Activated CD4-positive, alpha-beta memory T cell treated with anti-CD3 and anti-CD28 coated beads, Interleukin-2, amount 10 ng/mL, durations not matched to agents 7 days and 5 days (primary cell): ENCODE measurements at places on chromosomes 1 and 21. TPM values are rescaled to one million over a fixed set of nuclear protein-coding genes. Genes with fewer than 3 reads are reported as not detected.

Gene SLC6A17
- total RNA-seq: not detected

Gene RC3H1
- 29.6 TPM for total RNA-seq

Gene PLA2G5
- not detected for total RNA-seq

Gene TXLNA
- total RNA-seq: 79.8 TPM

Gene LIN28A
- total RNA-seq: not detected

Gene CYP4X1
- not detected for total RNA-seq

Gene TFAP2E
- total RNA-seq: 0.65 TPM

Gene SELL
- total RNA-seq: 297 TPM

Gene TRIM17
- total RNA-seq: 3.8 TPM

Gene TSPAN1
- not detected for total RNA-seq

Gene ACP6
- total RNA-seq: 21.0 TPM

Gene GUCA2B
- total RNA-seq: not detected

Gene IKBKE
- total RNA-seq: 61.8 TPM

Gene GPR157
- total RNA-seq: 5.0 TPM

Gene KCNJ9
- not detected for total RNA-seq

Gene C1orf185
- total RNA-seq: not detected

Gene UBE2U
- total RNA-seq: not detected
